ENCODE measurements at places on chromosomes 12 and 14.

- DNase-seq = no peak
These were observed 15.5 kb upstream of the MGP start for GRCh38 chr12:14901228-14901562.

- DNase-seq = no peak
These were observed 6.8 kb downstream of the RIN3 start for GRCh38 chr14:92520102-92521057.

GRCh38 chr12:59517522-59517921, 78.3 kb upstream of the SLC16A7 start:
- no peak for DNase-seq

- DNase-seq = no peak
These were observed 459.7 kb downstream of the BTG1 start for GRCh38 chr12:91685917-91686316.

GRCh38 chr12:43676183-43676813, 82.3 kb downstream of the PUS7L start:
- no peak for DNase-seq

DNA sequence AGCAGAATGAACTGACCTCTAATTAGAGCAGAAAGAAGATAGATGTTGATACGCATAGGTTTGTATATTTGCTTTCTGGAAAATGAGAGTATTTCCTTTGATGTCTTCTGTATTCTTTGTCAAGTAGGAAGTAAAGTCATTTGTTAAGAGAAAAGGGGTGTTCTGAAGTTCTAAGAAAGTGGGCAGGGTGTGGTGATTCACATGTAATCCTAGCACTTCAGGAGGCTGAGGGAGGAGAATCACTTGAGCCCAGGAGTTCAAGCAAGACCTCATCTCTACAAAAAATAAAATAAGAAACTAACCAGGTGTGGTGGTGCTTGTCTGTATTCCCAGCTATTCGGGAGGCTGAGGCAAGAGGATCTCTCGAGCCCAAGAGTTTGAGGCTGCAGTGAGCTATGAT, 2.8 kb downstream of the RHNO1 start:
- no peak for DNase-seq

DNA sequence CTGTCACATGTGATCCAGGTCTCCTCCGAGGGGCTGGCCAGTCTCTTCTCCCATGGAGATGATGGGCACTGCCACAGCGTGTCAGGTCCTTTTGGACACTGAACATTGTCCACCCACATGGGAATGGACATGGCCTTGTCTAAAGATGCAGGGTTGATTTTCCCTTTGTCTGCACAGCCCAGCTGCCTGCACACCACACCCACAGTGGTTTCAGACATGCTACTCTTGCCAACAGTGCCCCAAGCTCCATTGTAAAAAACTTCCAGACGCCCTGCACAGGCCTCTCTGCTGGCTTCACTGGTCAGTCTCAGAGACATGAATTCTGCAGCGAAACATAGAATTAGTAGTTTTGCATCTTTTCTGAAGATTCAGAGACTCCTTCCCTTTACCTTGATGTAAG, 18.5 kb downstream of the CD163 start:
- no peak for DNase-seq

DNA sequence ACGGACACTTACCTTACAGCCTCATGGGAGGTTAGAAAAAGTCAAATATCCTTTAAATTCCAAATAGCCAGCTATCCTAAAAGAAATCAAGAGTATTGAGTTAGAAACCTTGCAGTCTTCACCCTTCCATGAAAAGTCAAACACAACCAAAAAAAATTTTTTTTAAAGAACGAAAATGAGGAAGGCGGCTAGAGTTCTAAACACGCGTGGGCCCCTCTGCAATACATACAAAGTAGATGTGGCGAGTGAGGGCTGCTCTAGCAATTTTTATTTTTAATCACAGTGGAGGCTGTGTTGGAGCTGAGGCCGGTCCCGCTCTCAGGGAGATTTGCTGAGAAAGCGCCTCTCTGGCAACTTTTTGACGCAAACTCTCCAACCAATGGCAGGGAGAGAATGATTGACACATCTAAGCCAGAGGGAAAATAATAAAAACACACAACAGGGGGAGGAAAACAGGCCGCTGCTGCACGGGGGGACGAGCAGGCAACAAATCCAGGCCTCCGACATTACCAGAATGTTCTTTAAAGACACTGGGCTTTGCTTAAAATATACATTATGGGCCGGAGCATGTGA, at the start of gene OTX2:
OTX2 (minus strand) TSS at position 333 of the 573 bp plus-strand sequence. CDS start 5,023 bp downstream, outside the sequence.
- DNase-seq = no peak

GRCh38 chr12:14904854-14905253, 19.2 kb upstream of the MGP start:
- DNase-seq = no peak

Data from activated CD8-positive, alpha-beta memory T cell treated with anti-CD3 and anti-CD28 coated beads, Interleukin-2, amount 50 U/mL, for 48 hours (primary cell).